ENCODE measurements at places on chromosomes 5 and 9.

DNA sequence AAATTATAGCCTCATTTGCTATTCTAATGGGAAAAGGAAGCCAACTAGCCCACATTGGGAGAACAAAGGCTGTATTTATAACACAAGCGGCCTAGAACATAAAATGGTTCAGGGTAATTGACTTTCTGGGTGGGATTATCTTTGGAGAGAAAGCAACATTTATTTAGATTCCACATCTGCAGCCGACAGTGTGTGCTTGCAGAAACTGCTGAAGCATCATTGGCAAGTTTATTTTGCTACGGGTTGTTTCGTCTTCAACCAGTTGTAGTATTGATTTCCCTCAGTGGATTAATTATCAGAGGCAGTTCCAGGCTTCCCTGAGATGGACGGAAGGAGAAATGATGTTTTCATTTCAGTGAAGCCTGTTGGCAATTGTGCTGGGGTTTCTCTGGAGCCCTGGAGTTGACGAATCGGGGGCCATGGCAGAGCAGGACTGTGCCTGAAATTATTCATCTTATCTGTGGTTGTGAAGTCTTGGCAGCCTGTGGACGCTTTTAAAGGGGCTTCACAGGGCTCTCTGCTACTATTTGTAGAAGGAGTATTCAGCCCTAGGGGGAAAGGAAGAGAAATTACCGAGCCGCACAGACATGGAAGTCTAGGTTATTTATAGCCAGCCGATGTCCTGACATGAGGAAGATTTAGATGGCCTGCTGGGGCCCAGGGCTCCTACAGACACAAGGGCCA, 290.6 kb upstream of the IRX4 start:
- no peak for DNase-seq

- no peak for DNase-seq
These were observed 722 bp downstream of the CDC42SE2 start for GRCh38 chr5:131264451-131265099.

- no peak for DNase-seq
These were observed 24.4 kb downstream of the SHC3 start for GRCh38 chr9:89154218-89154617.

DNA sequence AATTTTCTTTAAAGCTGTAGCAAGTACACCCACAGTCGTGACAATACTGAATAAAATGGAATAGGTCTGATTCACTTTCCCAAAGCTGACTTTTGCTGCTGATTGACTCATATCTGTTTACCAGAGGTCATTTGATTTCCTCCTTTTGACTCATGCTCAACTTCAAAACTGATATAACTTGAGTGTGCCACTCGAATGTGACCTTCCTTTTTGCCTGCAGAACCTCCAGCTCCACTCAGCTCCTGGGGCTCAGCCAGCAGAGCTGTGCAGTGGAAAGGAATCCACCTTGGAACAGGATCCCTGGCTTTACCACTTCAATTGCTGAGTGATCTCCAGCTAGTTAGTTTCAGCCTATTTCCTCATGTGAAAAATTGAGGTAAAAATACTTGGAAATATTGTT, 84.1 kb downstream of the FEM1C start:
- DNase-seq, result no peak
